ENCODE measurements at places on chromosomes 12 and 14.

GRCh38 chr12:19239616-19240234 lies 110.2 kb downstream of the PLEKHA5 start:
- DNase-seq: peak; percentile 41

DNA sequence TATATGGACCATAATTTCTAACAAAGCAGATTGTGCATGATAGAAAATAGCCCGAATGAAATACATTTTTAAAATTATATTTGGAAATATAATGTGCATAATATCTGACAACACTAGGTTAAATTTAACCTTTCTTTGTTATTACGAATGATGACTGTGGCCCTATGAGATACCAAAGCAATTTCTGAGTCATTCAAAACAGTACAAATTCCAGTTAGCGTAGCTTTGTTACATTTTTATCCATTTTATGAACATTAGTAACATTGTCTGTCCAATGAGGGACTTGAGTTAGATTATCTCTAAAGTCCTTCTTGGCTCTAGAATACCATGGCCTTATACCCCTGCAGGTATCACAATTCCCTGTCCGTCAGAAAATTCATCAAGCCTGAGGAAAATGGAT lies 39.0 kb upstream of the REP15 start:
- DNase-seq: no peak

- DNase-seq: no peak
Measured at GRCh38 chr12:1947081-1947480, 28.6 kb upstream of the CACNA2D4 start.

GRCh38 chr14:102321456-102322422 lies 2.2 kb downstream of the ZNF839 start:
- no peak for DNase-seq

- no peak for DNase-seq
Measured at GRCh38 chr12:9130244-9130643, 14.5 kb upstream of the A2M start.

DNA sequence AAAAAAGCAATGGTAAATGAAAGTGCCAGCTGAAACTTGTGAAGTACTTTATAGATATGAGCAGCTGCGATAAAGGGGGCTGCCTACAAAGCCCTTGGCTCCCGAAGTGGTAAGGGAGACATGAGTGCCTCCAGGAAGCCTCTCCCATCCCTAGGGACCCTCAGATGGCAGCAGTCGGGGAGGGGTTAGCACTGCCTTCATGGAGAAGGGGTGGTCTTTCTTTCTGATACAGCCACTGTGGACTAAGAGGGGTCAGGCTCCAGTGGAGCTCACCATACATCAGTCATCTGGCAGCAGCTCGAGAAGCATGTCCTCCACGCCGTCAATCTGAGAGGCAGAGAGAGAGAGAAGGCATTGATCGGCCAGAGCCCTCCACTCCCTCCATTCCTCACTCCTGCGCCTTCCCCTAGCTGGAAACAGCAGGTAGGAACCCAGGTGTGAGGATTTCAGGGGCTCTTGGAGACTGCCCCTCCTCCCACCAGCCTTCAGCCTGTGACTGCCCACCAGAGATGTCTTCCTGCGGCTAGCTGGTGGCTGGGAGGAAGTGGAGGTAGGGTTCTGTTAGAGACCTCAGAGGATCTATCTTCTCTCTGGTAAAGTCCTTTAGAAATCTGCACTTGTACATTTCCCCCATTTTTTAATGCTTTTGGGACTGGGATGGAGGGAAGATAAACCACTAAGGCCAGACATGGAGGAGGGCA lies 2.3 kb downstream of the TCL1A start:
- DNase-seq: no peak

Data from HS-5 (cell line).